Gastroesophageal sphincter (tissue), 4 donors: ENCODE measurements at places on chromosomes 12 and 14.

DNA sequence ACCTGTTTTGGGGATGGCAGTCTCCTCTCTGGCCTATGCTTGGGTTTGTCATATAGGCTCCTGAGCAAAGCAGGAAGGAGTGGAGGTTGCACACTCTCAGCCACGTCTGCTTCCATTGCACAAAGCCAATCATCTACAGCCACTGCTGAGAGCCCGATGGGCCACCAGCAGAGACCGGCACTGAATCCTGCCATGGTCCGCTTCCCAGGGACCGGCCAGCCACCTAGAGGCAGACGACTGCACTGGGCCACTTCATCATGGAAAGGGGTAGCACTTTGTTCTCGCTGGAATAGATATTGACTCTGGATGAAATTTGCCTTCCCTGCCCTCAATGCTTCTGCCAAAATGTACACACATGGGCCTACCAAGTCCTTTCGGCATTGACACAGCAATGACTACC, 22.3 kb downstream of the DLK1 start:
- no peak for ATAC-seq

GRCh38 chr12:47876440-47876960, 28.3 kb downstream of the VDR start:
- no peak for ATAC-seq

DNA sequence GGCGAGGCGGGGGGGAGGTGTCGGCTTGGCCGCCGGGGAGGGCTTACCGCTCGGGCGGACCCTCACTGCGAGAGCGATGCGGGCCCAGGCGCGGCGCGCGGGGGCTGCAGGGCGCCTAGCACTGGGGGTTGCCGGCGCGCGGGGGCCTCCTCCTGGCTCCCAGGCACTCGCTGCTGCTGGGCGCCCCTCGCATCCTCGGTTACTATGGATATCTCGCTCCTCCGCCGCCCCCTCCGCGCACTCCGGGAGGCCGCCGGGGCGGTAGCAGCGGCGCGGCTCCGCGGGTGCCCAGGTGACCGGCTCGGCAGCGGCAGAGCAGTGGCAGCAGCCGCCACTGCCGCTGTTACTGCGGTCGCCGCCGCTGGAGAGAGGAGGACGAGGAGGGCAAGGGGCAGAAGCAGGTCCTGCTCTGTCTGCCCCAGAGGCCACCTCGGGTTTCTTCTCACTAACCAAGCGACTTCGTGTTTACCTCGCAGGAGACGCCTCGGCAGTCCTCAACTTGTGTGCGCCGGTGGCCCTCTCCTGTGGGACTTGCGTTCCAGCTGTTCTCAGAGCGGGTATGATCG, 250.1 kb downstream of the APAF1 start:
- ATAC-seq, result no peak

DNA sequence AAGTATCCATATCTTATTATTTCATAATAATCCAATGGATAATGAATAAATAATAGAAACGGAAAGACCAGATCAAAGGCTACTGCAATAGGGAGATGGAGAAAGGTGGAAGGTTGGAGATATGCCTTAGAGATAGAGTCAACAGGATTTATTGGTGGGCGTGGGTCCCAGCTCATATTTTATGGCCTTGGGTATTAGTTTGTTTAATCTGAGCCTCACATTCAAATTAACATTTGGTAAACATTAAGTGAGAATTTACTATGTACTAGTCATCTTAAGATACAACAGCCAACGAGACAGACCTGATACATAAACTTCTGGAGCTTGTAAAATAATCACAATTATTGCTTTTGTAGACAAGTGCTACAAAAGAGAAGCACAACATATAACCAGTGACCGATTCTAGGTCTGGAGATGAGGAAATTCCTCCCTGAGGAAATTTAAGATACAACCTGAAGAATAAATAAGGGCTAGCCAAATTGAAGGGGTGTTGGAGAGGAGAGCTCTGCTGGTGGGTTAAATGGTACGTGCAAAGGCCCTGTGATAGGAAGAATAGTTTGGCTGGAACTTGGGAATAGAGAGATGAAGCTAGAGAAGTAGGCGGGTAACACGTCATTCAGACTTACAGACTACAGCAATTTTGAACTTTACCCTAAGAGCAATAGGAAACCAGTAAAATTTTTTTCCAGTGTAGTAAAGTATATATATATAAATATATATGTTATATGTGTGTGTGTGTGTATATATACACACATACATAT, 16.1 kb downstream of the LTBR start:
- no peak for ATAC-seq

GRCh38 chr12:108801736-108802100, 55.7 kb downstream of the SSH1 start:
- ATAC-seq, result peak; percentile 54
